ENCODE measurements at places on chromosomes 4 and X.

DNA sequence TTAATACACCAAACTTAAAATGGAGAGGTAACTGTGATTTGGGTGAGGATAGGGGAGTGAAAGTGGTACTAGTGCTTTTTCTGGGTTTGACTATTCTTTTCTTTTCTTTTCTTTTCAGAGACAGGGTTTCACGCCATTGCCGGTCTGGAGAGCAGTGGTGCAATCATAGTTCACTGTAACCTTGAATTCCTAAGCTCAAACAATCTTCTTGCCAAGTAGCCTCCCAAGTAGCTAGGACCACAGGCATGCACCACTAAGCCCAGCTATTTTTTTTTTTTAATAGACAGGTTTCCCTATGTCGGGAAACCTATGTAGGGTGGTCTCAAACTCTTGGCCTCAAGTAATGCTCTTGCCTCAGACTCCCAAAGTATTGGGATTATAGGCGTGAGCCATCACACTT is 3.0 kb upstream of the ARMCX4 start:
- no peak for DNase-seq

GRCh38 chr4:155911905-155912304 is 8.4 kb downstream of the TDO2 start:
- no peak for DNase-seq

- no peak for DNase-seq
Measured at GRCh38 chr4:5526080-5526846, 182.1 kb downstream of the EVC2 start.

DNA sequence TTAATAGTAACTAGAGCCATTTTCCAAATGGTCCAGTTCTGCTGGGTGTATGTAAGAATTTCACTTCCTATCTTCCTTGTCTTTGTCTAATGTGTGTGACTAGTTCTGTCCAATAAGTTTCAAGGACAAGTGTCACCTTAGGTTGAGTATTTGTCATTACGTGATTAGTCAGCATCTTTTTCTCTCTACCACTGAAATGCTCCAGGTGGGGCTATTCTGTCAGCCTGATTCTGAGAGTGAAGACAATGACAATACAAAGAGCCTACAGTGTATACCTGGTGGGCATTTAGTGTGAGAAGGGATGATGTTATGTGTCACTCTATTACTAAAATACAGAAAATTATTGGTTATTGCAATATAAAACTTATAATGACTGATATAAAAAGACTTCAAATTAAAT is 876.3 kb downstream of the C4orf33 start:
- DNase-seq, result no peak

- no peak for DNase-seq
Measured at GRCh38 chr4:93698686-93699085, 129.9 kb upstream of the ATOH1 start.

DNA sequence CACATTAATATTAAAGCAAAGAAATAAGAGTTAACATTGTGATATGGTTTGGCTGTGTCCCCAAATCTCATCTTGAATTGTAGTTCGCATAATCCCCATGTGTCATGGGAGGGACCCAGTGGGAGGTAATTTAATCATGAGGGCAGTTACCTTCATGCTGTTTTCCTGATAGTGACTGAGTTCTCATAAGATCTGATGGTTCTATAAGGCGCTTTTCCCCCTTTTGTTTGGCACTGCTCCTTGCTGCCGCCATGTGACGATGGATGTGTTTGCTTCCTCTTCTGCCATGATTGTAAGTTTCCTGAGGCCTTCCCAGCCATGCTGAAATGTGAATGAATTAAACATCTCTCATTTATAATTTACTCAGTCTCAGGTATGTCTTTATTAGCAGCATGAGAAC is 153.8 kb upstream of the GALNT7 start:
- no peak for DNase-seq

GRCh38 chr4:108646706-108647105 is 3.7 kb upstream of the OSTC start:
- DNase-seq, result no peak

DNA sequence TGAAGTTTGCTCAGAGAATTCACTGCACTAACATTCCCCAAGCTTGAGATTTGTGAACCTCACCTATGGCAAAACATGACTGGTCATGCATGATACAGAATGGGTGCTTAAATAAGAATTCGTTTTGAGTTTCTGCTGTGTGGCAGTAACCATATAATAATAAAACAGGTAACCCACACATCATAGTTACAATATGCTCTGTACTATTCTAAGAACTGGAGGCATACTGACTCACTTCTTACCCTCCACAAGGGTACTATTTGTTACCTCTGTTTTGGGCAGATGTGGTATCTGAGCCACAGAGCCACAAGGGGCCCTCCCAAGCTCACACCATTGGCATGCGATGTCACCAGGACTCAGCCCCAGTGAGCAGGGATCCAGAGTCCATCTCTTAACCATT is 17.6 kb downstream of the SLC2A9 start:
- no peak for DNase-seq

- no peak for DNase-seq
Measured at GRCh38 chr4:8097141-8097541, 61.5 kb downstream of the ABLIM2 start.

DNA sequence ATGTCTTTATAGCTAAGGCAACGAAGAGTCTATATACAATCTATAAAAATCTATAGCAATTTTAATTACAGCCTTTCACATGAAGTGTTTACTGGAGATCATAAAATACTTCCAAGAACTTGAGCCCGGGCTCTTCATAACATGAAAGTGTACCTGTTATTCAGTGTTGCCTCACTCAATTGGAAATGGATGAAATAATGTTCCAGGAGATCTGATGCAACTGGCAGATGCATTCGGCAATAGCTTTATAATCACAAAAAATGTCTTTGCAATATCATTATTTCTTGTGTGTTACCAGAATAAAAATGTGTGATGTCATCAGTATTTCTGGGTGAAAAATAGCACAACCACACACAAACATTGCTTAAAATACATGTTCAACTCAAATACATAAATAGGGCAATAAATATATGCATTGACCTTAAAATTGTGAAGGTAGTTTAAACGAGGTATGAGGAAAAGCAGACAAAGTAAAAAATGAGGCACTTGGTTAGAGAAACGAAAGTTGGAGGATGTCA is 1266.8 kb upstream of the PCDH7 start:
- no peak for DNase-seq

- no peak for DNase-seq
Measured at GRCh38 chrX:101416691-101417090, 8.7 kb downstream of the HNRNPH2 start.

- no peak for DNase-seq
Measured at GRCh38 chrX:130999360-130999759, 58.8 kb upstream of the ARHGAP36 start.
